ENCODE measurements at places on chromosomes 6 and 20.

GRCh38 chr6:26196846-26197635 lies 109.8 kb downstream of the HFE start:
- DNase-seq, result peak; percentile 62

GRCh38 chr20:50471231-50471630 lies 39.0 kb upstream of the PTPN1 start:
- DNase-seq, result no peak

DNA sequence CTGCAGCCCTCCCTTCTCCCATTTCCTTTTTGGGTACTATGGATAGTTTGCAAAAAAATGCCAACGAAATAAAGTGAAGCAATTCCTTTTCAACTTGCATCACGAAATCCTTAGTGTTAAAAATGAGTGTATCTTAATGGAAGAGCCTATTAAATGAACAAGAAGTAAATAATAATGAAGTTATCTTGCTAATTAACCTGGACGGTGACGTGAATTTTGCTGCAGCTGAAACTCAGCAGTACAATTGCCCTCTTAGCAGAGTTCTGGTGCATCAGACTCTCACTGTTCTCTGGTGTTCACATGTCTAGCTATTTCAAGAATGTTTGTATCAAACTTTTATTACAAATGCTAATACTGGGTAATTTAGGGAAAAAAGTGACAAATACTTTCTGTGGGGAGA lies 119.7 kb upstream of the HDAC2 start:
- no peak for DNase-seq

DNA sequence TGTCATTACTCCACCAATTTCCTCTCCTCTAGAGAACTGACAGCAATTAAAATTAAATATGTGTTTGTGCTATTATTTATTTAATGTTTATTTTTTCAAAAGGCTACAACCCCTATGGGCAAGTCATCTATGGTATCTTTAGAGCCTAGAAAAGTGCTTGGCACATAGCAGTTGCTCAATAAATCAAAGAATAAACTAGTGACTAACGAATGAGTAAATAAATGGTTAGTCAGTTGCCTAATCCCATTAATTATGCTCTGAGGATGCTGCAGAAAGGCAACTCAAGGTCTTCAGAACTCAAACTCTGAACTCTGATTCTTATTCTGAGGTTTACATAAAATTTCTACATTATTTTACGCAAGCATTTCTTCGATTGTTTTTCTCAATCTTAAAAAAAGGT lies 193.0 kb upstream of the TSHZ2 start:
- DNase-seq, result no peak

GRCh38 chr6:113626475-113626874 lies 230.7 kb upstream of the MARCKS start:
- DNase-seq, result no peak

- DNase-seq, result no peak
These were observed 49.6 kb downstream of the SULF2 start for GRCh38 chr20:47735412-47736400.

- no peak for DNase-seq
These were observed 4.2 kb upstream of the TBX18 start for GRCh38 chr6:84768442-84769174.

- DNase-seq, result no peak
These were observed 66.3 kb downstream of the NCOA3 start for GRCh38 chr20:47568019-47568418.

DNA sequence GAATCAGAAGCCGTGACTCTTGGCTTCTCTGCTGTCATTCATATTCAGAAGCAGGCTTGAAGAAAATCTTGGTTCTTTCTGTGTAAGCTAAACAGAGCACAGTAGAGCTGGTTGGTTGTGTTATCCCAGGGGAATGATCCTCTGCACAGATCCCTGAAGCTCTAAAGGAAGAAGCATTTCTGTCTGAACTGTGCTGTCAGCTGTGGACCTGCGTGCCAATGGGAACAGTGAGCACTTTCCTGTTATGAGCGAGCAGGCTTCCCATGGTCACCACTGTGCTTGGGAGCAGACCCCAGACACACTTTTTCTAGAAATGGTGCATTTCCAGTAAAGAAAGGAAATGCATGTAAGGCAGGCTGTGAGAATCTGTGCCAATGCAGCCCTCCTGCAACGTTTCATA lies 490.2 kb downstream of the EPM2A start:
- DNase-seq, result no peak

GRCh38 chr6:47094241-47094925 lies 52.3 kb upstream of the ADGRF1 start:
- DNase-seq, result no peak

DNA sequence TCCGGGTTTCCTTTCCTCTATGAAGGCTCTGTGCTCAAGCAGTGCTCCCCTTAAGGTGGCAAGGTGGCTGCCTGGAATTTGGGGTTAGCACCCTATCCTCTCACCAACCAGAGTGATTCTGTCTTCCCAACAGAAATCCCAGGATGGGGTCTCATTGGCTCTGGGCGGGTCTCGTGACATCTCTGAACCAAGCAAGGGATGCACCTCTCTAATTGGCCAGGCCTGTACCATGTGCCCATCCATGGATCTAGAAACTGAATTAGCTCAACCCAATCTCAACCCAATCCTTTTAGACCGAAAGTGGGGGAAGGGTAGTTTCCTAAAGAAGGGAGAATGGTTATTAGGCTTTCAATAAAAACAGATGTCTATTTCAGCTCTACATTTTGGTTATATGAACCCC lies 17.6 kb upstream of the MBOAT1 start:
- no peak for DNase-seq

DNA sequence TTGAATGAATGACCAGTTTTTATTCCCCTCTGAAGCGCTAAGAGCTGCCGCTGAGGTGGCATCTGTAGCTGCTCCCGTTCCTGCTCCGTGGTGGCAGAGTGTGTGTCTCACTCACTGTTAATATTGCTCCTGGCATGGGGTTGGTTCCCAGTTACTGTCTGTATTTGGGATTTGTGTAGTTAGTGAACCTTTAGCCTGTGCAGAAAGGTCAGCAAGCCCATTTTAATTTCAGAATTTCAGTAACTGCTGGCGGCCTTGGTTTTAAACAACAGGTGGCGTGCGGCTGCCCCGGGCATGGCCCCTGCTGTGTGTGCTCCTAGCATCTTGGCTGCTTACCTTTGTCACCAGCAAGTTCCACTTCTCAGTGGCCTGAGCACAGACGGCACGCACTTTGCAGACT lies 54.1 kb upstream of the SLC22A1 start:
- DNase-seq, result no peak

GRCh38 chr6:50610562-50610961 lies 102.8 kb upstream of the TFAP2D start:
- no peak for DNase-seq

DNA sequence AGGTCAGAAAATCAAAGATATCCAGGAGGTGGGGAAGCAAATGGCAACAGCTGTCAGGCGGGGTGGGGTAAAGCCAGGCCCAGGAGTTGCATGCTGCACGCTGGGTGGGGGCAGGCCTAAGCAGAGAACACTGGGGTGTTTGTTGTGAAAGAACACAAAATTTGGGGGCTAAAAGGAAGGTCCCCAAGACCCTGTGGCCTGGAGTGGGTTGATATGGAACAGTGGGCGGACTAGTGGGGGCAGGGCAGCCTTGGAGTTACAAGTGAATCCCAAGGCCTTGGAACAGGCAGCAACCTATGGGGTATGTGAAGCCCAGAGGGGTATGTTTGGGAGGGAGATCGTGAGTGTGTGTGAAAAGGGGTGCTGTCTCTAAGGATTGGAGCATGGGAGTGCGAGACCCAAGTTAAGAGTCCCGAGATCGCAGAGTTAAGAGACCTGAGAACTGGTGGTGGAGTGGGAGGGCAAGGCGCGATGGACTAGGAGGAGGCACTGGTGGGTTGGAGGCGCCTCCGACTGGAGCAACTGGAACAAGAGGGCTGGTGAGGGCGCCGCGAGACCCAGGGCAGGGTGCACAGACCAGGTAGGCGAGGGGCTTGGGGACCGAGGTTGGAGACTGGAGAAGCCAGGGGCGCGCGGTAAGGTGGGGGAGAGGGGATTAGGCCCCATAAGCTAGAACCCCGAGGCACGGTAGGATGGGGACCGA lies 658 bp downstream of the CUL7 start:
- DNase-seq, result no peak

GRCh38 chr6:71460933-71461332 lies 172.3 kb downstream of the OGFRL1 start:
- no peak for DNase-seq

GRCh38 chr6:25781134-25781533 lies 26.6 kb downstream of the SLC17A4 start:
- no peak for DNase-seq

DNA sequence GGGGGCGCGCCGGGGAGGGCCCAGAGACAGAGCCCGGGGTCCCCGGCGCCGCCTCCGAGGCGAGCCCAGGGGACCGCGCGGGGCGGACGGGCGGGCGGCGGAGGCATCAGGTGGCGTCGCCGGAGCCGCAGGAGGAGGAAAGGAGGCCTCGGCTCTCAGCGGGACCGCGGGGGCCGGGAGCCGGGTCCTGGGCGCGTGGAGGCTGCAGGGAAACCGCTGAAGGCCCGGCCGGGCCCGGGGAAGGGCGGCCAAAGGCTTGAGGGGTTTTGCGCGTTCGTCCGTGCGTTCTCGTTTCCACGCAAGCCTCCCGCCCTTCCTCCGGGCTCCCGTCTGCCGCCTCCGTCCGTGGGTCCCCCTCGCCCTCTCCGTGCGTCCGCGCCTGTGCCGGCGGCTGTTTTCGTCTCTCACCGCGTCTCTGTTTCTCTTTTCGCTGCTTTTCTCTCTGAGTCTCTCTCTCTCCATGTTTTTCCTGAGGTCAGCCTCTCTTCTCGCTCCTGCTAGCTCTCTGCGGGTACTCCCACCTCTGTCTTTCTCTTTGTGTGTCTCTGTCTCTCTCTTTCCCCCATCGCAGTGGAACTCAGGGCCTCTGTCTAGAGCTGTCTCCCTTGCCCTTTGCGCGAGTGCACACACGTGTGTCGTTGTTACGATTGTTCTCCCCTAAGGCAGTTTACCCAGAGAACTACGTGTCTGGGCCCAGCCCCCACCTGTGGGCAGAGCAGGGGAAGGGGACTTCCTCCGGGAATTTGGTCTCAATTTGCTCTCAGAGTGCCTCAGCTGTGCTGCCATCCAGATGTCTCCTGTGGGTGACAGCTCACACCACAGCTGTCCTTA lies 2.1 kb downstream of the IRF4 start:
- no peak for DNase-seq

DNA sequence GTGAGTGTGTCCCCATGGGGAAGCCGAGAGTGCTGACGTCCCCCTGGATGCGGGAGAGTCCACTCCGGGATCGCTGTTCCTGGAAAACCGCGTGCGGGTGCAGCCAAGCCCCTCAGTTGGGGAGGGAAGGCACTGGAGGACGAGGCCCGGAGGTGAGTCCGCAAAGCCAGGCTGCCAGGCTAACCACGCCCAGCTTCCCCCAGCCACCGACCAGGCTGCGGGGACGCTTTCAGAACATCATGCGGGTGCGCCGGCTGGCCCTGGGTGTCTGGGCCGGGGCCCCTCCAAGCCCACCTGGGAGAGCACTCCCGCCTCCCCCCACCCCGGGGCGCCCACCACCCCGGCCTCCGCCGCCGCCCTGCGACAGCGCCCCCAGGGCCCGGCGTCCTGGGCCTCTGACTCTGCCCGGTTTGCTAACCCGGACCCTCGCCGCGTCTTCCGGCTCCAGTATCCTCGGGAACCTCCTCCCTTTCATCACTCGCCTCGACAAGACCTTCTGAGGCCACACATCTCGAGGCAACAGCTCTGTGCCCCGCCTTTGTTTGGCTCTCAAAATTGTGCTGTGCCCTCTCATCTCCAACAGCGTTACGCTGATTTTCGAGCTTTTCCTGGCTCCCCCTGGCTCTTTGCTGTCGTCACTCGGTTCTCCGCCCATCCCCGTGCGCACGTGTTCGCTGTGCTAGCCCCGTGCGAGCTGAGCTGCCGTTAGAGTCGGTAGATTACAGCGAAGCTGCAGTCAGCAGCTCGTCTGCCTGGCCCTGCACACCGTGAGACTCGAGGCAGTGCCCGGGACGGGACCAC lies 47.1 kb upstream of the ENTPD6 start:
- DNase-seq, result no peak

DNA sequence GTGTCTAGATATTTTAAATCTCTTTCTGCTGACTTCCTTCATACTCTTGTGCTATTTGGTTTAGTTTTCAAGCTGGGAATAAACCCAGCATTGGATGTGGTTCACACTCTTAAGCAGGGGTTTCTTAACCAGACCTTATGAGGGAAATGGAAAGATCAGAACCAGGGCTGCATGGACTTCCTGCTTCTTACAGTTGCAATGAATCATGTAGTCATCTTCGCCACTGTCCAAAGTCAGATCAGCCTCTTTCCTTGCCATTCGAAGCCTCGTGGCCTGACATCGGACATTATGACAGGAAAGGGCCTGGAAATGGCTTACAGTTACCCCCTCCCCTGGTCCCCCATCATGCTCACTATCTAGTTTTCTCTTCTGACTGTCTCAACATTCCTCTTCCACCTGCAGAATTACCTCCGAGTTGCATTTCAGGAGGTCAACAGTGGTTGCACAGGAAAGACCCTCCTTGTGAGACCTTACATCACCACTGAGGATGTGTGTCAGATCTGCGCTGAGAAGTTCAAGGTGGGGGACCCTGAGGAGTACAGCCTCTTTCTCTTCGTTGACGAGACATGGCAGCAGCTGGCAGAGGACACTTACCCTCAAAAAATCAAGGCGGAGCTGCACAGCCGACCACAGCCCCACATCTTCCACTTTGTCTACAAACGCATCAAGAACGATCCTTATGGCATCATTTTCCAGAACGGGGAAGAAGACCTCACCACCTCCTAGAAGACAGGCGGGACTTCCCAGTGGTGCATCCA lies 16.8 kb upstream of the NAA20 start:
- DNase-seq, result no peak

DNA sequence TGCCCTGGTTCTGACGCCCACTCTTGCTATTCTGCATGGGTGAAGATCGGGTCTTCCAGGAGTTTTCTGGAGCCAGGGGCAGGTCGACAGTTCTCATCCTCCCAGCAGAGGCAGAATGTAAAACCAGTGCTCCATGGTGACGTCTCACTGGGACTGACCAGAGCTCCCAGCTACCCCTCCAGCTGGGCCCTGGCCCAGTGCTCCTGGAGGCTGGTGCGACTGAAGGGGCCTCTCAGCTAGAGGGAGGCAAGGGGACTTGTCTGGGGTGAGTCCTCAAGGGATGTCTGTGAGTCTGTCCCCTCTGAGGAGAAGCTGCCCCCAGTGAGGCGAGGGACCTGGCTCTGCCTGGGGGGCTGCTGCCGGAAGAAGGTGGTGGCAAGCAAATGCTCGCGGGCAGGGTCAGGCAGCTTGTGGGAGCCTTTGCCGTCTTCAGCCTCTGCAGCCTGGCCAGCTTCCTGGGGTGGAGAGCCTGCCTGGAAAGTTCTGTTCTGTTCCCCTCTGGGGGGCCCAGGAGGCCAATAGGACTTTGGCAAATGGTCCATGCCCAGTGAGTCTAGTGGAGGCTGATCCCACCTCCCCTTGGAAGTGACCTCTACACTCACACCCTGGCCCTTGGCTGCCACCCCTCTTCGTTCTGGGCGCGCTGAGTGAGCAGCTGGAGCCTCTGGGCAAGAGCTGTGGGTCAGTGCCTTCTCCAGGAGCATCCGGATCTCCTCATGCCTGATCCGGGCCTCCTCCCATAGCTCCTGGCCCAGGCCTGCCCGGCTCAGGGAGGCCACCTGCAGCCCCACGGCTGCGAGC lies 47.5 kb downstream of the KIAA1755 start:
- DNase-seq, result no peak
